ENCODE measurements at places on chromosomes 7 and 10.

DNA sequence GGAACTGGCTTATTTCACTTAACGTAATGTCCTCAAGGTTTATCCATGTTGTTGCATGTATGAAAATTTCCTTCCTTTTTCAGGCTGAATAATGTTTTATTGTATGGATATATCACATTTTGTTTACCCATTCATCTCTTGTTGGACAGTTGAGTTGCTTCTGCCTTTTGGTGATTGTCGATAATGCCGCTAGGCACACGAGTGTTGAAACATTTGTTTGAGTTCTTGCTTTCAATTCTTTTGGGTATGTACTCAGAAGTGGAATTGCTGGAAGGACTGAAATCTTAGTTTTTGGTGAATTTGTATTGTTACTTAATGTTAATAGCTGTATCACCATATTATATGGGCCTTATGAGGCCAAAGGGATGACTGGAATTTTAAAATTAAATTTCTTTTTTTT, 23.6 kb downstream of the CCNY start:
- no peak for DNase-seq

GRCh38 chr7:102045681-102046372, 228.4 kb downstream of the CUX1 start:
- DNase-seq = no peak

DNA sequence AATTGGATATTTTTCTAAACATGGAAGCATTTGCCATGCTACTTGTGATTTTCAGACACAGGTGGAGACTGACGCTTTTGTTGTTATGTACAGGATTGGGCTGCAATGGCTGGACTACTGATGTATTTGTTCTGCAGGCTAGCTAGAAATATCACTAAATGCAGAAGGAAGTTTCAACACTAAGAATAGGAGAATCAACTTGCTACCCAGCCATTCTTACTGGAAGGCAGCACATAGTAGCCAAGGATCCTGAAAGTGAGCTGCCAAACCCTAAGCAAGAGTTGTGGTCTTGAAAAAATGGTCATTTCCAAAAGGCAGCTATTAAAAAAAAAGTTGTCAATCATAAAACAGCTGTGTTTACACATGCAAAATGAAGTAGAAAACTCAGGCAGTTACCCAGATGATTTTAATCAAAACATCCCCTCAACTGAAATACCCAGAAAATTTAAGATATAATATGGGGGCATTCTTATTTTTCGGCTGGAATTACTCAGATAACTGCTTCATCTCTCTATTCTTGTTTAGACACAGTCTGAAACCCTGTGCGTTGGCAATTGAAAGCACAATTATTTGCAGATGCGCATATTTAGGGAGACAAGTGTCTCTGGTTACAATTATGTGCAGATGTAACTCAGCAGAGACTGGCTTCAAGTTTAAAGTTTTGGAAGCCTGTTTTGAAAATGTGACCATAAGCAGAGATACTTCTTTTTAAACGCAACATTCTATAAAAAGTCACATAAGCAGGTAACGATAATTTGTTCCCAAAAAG, 31.2 kb downstream of the GFRA1 start:
- DNase-seq = no peak

GRCh38 chr10:118218562-118218961, 123.6 kb downstream of the FAM204A start:
- DNase-seq = no peak

DNA sequence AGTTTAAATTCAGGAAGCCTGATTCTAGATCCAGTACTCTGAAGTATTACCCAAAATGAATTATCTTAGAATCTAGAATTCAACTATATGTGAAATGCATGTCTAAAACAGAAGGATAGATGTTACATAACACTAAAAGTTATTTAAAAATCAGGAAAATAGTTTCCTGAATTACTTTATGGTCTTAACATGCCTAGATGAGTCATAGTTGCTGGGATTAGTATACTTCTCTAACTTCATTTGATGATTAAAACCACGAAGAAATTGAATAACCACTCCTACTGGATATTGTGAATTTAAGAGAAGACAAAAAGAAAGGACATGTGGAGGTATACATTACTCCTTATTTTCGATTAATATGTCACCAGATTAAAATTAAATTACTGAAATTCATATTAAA, 65.5 kb downstream of the ATAD1 start:
- no peak for DNase-seq

GRCh38 chr7:75650062-75650461, 88.7 kb downstream of the HIP1 start:
- DNase-seq = no peak

GRCh38 chr7:50353894-50354595, 49.5 kb downstream of the IKZF1 start:
- DNase-seq = no peak

All from central memory CD4-positive, alpha-beta T cell (primary cell).